ENCODE measurements at places on chromosomes 6 and 20.

DNA sequence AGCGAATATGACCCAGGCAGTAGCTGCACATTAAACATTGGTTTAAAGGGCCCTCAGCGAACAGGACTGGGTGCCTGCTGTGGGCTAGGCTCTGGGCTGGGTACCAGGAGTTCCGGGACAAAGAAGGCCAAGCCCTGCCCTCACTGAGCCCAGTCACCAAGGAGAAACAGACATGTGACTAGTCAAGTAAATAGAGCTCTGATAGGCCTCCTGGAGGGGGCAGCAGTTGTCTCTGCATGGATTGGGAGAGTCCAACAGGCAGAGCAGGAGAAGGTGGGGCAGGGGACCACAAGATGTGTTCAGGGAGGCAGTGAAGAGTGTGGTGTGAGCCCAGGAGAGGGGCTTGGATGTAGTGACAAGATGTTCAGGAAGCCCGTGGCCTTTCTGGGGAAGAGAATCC, 3.1 kb downstream of the HM13 start:
- DNase-seq = peak; percentile 66

DNA sequence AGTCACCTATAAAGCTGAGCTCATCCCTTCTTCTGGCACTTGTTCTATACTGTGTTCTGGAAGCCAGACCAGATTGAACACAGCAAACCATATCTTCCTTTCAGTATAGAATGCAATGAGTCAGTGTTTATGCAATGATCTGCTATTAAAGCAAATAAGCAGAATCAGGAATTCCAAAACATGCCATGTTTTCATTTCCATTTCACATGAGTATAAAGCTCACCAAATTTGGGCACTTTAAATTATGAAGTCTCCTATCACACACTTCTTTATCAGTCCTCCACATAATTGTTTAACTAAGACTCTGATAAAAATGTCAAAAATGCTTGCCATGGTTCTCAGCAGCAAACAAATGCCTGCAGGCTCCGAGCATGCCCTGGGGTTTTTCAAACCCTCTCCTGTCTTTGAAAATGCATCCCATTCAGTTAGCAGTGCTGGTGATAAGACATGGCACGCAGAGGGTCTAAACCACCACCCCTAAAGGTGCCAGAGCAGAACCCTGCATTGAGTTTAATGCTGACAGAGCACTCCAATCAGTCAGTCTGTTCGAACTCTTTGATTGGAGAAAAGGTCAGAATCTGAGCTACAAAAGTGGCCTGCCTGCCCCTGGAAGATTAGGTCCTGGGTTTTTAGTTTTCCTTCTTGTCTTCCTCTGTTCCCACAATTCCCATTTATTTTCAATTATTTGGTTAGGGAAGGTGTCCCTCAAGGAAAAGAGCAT, 234.1 kb downstream of the GMPR start:
- no peak for DNase-seq

- DNase-seq = no peak
Measured at GRCh38 chr6:143674483-143675381, 3.0 kb upstream of the PHACTR2 start.

DNA sequence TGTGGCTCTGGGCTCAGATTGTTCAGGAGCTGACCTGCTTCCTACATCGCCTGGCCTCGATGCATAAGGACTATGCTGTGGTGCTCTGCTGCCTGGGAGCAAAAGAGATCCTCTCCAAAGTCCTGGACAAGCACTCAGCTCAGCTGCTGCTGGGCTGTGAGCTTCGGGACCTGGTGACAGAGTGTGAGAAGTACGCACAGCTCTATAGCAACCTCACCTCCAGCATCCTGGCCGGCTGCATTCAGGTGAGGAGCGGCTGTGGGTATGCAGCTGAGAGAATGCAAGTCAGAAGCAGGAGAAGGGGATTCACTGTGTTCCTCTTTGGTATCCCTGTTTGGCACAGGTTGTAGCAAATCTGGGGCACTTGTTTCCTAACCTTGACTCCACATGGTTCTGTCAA, 17.9 kb downstream of the CUL9 start:
- no peak for DNase-seq

All from iPS-NIHi11 (cell line).